ENCODE measurements at places on chromosomes 12 and 14.

GRCh38 chr12:46177025-46177424, 91.8 kb downstream of the SLC38A1 start:
- DNase-seq = no peak

- DNase-seq = no peak
Measured at GRCh38 chr14:89616852-89617341, 199.9 kb upstream of the FOXN3 start.

DNA sequence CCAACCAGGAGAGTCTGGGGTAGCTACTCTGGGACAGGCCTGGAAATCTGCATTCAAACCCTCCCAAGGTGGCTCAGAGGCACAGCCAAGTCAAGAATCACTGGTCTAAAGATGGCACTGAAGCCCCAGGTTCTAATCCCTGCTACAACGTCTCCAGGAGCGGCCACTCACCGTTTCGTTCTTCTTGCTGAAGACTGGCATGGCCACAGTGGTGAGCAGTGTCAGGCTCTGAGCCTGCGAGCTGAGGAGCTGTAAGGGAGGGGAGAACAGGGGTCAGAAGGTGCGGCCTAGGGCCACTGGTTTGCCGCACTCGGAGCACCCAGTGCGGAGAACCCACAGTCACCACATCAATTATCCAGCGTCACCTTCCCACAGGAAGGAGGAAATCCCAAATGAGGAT, 38.8 kb downstream of the CACNA2D4 start:
- DNase-seq = no peak

- no peak for DNase-seq
Measured at GRCh38 chr12:130589540-130590317, 126.4 kb downstream of the RIMBP2 start.

Data from NCI-H2081 (cell line).